ENCODE measurements at places on chromosomes 5 and 9.

DNA sequence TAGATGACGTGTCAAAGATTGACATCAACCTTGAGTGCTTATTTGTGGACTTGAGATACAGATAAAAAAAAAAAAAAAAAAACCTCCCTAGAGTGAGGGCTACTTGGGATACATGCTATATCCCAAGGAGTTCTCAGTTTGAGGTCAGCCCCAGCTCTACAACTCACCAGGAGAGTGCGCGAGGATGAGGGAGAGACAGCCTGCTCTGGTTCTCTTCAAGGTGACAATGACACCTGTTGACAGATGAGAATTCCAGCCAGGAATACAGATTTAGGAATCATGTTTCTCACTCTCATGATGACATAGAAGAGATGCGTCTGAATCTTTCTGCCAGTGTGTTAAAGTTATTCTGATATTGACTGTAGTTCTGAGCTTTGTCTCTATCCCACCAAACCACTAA is 24.9 kb upstream of the ARHGAP26 start:
- no peak for DNase-seq

- DNase-seq, result no peak
These were observed 3.5 kb downstream of the ASPN start for GRCh38 chr9:92478783-92479182.

- no peak for DNase-seq
These were observed at the start of gene PCAT7 for GRCh38 chr9:94554439-94555331. PCAT7 (plus strand) TSS chr9:94555083.

GRCh38 chr9:121105531-121105930 is 30.8 kb downstream of the CNTRL start:
- DNase-seq, result no peak

- DNase-seq, result no peak
These were observed 8.2 kb upstream of the AHRR start for GRCh38 chr5:313265-313664.

DNA sequence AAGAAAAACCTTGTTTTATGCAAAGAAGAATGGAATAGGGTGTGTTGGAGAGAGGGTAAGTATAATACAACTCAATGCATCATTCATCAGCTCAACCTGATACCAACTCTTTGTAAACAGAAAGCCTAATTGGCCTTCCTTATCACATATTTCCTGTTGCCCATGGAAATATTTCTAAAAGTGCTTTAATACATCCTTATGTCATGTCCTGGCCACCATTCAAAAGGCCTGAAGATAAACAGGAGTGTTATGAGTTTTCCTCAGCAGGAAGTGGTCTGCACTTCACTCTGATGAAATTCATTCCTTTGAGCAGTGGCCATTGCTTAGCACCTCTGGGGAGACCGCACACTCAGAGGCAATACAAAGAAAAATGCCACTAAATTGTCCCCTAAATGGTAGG is 511.2 kb downstream of the SEMA5A start:
- no peak for DNase-seq

DNA sequence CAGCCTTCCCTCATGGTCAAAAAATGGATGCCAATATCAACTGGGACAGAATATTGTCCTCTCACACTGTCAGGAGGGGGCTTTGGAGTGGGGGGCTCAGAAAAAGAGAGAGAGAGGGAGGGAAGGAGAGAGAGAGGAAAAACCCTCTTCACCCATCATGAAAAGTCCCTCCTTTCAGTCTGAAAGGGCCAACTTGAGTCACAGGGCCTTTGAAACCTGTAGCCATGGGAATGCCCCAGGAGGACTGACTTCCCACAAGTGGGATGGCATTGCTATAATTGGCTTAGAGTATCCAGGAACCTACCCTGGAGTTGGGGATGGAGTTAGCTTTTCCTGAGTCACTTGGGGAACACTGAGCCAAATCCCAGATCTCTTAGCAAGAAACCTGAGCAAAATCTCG is 41.2 kb downstream of the DNAJC21 start:
- DNase-seq, result no peak

GRCh38 chr5:107594253-107595045 is 76.3 kb downstream of the EFNA5 start:
- no peak for DNase-seq

GRCh38 chr9:109906766-109907382 is 126.9 kb downstream of the PALM2AKAP2 start:
- DNase-seq, result no peak

Data from GM18507 (cell line).